ENCODE measurements at places on chromosomes 5 and 9.

- DNase-seq: no peak
Observed at GRCh38 chr5:78888580-78889368, 96.3 kb downstream of the ARSB start.

DNA sequence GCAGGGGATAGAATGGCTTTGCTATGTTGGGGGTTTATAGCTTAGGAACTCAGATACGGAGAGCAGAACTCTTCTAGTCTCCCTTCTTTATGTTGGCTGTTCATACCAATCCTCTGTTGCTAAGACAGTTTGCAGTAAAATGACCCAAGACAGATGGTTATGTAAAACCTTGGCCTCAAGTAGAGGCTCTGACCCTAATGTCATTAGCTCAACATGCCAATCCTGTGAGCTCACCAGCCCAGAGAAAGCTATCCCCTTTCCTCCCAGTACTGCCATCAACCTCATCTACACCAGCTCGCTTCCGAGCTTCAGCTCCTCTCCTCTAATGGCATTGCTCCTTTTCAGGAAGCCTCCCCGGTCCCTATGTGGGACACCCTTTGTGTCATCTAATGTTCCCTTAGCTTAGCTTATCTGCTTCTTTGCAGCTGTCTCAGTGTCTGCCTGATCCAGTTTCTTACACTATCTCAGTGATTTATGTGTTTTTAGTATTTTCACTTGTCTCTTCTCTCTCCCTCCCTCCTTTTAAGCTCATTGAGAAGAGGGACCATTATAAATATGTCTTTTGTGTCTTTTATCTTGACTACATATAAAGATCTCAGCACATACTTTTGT lies 281.3 kb upstream of the CLINT1 start:
- DNase-seq: no peak

DNA sequence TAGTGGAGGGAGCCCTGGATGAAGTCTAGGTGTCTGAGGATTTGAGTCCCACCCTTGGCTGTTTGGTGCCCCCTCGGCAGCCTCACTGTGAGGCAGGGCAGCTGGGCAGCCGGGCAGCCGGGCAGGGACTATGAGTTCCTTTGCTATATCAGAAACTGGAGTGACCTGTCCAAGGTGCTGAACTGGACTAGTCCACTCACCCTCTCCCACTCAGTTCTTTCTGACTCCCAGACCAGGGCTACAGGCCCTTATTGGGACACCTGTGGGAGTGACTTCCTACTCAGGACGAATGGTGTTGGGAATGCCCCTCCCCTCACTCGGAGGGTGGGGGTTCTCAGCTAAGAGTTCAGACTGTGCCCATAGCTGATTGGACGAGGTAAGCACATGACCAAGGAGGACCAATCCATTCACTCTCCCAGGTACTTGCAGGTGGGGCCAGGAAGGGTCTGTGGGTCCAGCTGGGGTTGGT lies 34.1 kb upstream of the RAPGEF1 start:
- DNase-seq: peak; percentile 48

DNA sequence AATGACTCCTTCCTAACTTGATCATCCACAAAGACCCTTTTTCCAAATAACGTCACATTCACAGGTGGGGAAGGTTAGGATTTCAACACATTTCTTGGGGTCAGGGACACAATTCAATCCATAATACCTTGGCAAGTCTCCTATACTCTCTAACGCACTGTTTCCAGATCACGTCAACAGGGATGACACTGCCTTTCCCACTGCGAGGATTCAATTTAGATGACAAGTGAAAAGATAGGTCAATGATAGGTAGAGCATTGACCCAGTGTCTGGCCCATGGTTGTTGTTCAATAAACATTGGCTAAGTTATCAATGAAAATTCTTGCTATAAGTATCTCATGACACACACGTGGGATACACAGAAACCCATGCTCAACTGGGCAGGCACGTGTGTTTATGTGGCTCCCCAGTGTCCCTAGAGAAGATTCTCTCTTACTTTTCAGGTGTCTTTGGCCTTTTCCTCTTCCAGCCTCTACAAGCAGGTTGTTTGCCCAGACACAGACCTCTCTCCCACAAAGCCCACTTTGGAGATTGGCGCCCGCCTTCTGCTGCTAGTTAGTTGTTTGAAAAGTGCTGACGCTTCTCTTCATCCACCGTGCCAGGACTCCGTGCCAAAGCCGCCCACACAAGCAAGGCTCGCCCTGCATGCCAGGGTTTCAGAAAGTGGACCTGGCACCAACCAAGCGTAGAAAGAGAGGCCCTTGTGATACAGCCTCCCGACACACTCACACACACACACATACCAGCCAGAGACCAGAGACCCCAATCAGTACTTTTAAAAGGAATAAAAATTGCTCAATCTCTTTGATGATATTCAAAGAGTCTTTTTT lies 594.5 kb downstream of the BNC2 start:
- DNase-seq: no peak

GRCh38 chr5:143453720-143454119 lies 50.2 kb upstream of the NR3C1 start:
- DNase-seq: no peak

GRCh38 chr5:178430186-178431062 lies 159.8 kb downstream of the COL23A1 start:
- DNase-seq: no peak

DNA sequence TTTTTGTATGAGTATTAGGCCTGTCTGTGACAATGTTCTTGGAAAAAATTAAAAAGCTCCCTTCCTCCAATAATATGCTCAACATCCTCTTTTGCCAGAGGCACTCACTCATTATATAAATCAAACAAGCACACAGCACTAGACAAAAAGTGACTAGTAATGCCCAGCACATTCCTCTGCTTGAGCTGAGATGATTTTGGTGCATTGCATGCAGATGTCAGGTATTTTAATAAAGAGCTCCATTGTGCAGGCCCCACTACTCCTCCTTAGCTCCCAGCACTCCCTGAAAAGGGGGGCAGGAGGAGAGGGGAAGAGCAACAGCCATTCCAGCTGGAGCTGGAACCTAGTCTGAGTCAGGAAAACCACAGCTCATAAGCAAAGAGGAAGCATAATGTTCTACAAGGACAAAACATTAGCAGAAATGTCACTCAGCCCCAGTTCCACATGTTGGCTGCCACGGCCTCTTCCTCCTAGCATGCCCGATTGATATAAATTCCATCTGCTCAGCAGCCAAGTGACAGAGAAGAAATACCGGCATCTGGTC lies 348.5 kb downstream of the BNC2 start:
- DNase-seq: peak; percentile 94

GRCh38 chr5:31193591-31194467 lies at the start of gene CDH6:
Gene CDH6, plus strand, starts transcription at chr5:31193686. Its CDS starts 73,788 bp downstream, at chr5:31267474.
- no peak for DNase-seq

DNA sequence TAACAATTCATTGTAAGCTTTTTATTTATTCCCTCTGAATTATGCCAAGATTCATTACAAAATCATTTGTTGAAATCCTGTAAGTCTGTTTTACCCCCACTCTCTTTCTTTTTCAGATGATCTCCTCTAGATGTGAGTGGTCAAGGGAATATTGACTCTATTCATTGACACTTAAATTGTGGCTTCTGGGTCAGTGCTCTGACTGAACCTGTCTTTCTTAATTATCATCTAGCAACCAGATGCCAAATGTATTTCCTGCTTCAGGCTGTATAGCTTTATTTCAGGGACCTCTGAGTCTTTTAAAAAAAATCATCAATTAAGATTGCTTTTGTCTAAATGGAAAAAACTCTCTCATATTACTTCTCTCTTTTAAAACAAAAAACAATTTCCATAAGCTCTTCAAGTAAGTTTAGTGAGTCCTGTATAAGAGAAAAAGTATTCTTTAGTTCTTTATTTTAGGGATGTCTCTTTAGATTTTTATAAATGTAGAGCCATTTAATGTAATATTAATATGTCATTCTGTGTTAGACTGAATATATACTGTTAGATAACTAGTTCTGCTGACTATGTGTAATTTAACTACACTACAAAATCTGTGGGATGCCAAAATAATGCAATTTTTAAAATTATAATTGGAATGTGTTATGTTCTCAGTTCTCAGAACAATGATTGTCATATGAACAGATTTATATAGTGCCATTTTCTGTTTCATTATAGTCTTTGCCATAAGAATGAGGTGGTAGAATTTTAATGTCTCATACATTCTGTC lies 645.8 kb upstream of the EDIL3 start:
- no peak for DNase-seq

DNA sequence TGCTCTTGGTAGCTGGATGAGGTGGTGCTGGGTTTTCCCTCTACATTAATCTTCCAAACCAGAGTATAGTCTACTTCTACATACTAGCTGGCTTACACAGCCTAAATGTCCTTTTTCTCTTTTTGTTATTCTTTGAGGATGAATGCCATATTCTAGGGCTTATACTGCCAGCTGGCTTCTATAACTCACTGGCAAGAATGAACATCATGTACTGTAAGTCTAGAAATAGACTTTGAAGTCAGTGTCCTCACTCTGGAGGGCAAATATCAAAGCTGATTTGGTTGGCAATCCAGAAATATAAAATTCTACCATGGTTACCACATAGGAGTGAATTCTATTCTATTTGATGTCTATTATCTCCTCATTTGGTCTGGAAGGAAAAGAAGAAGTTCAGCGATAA lies 251.7 kb upstream of the TYRP1 start:
- no peak for DNase-seq

DNA sequence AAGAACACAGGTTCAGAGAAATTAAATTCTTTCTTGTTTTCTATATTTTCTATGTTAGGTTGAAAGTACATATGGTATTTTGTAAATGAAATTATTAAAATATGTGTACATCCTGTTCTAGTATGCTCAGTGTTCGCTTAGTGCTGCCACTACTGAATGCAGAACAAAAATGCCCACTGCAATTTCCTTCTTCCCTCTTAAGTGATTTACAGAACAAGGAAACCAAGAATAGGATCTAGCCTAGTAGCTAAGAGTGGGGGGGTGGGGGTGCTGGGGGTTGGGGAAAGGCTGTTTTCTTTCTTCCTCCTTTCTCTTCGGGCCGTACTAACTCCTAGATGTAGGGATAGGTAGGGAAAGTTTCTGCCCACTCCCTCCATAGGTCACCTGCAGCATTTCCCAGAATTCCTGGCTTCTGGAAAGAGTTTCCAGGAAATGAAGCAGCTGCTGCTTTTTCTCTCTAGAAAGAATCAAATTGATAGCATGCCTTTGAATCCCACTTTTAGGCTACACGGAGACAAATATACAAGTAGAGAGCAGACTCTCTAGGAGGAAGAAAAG lies 15.7 kb downstream of the SPATA9 start:
- DNase-seq: no peak

DNA sequence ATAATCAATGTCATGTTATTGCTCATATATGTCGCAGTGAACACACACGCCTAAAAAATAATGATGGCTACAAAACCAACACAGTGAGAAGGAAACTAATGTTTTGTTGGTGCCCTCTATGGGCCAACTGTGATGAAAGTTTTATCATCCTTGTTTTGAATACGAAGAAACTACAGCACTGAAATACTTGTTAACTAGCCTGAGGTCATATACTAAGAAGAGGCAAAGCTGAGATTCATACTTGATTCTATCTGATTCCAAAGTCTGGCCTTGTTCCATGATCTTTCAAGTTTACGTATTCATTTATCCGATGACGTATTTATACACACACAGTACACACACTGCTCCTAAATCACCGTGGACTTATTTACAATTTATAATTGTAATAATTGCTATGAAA lies 16.1 kb upstream of the DRD1 start:
- no peak for DNase-seq

GRCh38 chr5:76175821-76176403 lies 92.7 kb downstream of the SV2C start:
- no peak for DNase-seq

All from HFF-Myc (cell line).